ENCODE measurements at places on chromosomes 3 and 15.

DNA sequence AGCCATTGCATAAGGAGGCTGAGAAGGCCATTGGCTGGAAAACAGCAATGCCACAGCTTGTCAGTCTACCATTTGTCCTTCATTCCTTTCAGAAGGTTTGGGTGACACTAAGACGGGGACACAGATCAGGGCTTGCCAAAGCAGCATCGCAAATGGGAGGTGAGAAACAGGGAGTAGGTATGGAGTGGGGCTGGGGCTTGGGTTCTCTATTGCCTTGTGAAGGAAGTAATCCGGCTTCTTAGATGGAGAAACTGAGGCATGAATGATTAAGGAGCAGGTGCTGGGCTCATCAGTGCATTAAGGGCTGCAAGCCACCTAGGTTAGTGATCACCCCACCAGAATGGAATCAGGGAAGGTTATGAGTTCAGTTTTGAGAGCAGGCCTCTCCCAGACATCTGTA is 115.6 kb upstream of the NMNAT3 start:
- DNase-seq, result no peak

DNA sequence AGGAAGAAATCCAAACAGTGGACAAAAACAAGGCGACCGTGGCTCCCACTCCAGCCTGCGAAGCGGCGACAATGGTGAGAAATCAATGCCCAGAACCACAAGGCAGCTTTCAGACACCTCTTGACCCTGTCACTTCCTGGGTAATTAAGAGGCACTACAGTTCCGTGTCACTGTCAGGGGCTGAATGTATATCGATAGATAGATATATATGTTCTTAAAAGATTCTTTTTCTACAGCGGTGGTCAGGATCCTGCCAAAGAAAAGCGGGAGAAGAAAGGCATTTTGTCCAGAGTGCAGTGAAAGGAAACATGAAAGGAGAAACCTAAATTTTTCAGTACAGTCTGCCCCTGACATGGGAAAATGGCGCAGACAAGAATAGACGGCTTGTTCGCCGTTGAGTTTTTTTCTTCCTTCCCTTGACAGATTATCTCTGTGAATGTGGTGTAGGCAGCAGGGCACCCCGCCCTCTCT is 56.2 kb upstream of the HES1 start:
- no peak for DNase-seq

- DNase-seq, result no peak
Observed at GRCh38 chr15:96408591-96409183, 78.2 kb downstream of the NR2F2 start.

GRCh38 chr3:128825117-128825725 is 54.2 kb upstream of the ACAD9 start:
- no peak for DNase-seq

GRCh38 chr3:176584413-176585176 is 612.7 kb downstream of the TBL1XR1 start:
- DNase-seq, result no peak

- DNase-seq, result no peak
Observed at GRCh38 chr3:48267782-48268181, 26.9 kb downstream of the ZNF589 start.

GRCh38 chr15:68340726-68341671 is 63.5 kb downstream of the FEM1B start:
- DNase-seq, result peak; percentile 33

GRCh38 chr15:73049564-73050215 is 2.6 kb upstream of the NEO1 start:
- no peak for DNase-seq

DNA sequence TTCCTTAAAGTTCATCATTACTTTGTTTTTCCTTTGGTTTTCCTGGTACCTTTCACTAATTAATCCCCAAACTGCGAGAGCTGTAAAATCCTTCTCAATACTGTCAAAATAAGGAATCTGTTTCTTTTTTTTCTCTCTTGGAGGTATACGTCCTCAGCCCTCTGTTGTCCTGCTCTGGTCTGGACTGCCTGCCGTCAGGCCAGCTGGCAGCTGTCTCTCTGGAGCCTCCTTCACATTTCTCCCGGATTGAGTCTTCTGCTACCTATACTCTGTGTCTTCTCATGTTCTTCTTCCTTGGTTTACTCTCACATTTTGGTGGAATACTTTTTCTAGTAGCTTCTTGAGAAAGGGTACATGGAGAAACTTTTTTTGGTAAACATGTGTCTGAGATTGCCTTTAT is 13.8 kb downstream of the TATDN2 start:
- no peak for DNase-seq

DNA sequence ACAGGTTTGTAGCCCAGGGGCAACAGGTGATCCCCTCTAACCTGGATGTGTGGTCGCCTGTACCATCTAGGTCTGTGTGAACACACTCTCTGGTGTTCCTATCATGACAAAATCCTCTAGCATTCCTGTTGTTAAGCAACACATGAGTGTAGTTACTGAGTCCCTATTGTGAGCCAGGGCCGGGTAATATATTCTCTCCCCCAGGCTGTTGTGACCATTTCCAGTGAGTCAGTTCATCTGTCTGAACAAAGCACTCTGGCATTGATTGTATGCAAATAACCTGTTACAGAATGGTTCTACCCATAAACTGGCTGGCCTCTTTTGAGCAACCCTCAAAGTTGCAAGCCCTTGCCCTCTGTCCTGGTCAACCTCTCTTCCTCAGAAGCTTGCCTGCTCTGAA is 2.6 kb upstream of the FLNB start:
- no peak for DNase-seq

DNA sequence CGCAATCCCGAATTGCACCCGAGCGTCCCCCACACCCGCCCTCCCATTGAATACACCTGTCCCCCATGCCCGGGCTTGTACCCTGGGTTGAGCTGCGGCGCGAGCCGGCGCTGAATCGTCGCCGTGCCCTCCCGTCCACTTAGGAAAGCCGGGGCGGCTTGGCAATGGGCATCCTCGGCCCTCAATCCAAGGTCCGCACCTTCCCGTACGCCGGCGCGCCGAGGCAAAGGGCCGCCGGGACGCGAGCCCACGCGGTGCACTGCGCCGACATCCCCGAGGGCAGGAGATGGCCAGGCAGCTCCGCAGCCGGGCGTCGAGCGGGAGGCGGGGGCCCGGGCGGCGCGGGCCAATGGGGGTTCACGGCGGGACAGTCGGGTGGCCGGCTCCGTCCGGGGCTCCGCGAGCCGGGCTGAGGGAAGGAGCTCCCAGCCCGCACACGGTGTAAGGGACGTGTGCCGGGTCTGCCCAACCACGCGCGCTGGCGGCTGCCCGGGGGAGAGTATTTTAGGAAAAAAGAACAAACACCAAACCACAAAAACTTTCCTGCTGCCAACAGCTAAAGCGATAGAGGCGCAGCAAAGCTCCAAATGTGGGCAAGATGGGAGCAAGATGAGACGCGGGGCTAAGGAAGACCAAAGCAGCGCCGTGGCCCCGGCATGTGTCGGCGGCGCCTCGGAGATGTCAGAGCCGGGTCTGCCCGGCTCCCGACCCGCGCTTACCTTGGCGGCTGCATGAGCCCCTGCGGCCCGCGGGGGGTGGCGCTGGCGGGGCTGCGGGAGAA is 621 bp downstream of the RGMA start:
- DNase-seq, result no peak

- DNase-seq, result no peak
Observed at GRCh38 chr3:143850877-143851276, 2.6 kb upstream of the SLC9A9 start.

- no peak for DNase-seq
Observed at GRCh38 chr3:184234224-184234623, 4.8 kb downstream of the VWA5B2 start.

DNA sequence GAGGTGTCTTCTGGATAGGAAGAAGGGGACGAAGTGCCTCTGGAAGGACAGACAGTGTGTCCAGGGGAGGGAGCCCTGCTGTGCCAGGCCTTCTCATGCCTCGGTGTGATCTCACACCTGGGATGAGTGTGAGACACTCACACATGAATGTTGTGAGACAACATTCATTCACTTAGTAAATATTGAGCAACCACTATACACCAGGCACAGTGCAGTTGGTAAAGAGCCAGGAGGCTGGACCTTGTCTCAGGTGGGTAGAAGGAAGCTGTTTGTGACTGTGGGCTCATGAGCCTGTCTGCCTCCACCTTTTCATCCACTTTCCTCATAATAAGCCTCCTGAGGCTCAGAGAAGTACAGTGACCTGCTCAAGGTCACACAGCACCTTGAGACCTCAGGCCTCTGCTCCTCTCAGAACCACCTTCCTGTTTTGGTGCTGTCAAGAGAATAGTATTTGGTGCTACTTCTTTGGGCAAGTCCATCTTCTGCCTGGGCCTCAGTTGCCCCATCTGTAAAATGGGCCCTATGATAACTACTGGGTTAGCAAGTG is 20.9 kb downstream of the SLC6A6 start:
- no peak for DNase-seq

DNA sequence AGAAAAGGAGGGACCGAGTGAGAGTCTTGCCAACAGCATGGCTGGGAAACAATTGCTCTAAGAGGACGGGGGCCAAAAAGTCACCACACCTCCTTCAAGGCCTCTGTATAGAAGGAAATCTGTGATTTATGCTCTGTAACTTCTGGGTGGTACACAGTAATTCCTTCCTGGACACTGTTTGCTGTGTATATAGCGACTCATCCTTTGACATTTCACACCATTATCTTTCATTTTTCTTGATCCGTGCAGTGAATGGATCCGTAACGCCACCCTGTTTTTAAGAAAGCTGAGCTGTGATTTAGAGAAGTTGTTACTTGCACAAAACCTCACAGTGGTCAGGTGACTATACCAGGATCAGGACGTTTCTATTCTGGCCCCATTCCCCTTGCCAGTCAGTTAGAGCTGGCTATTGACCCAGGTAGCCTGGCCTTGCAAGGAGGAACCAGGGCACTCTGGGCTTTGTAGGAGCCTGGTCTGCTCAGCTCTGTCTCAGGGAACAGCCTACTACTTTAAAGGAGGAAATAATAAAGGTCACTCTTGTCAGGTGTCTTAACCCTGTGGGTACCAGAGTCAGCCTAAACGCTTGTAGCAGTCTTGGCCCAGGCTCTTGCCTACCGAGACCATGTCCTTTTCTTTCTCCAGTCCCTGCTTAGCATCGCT is 86.5 kb upstream of the MYZAP start:
- no peak for DNase-seq

GRCh38 chr15:81642451-81642990 is 268.5 kb upstream of the TMC3 start:
- DNase-seq, result peak; percentile 58

GRCh38 chr3:32698506-32698905 is 13.5 kb downstream of the CNOT10 start:
- no peak for DNase-seq

DNA sequence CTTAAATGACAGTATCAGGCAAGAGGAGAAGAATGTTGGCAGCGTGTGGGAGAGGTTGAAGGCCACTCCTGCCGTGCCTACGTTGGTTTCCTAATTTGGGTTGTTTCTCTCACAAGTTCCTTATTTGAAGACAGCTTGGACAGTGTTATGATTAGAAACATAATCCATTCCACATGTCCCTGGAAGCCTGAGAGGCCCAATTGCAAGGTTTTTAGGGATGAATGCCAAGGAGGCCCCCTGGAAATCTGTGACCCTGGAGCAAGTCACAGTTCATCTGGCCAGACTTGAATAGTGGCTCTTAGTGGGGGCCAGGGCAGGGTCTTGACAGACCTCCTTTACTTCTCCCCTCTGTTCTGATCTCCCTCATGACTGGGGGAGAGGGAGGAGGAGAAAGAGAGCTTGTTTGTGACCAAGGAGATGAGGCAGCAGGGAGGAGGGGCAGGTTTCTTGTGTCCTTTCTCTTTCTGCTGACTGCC is 584.4 kb upstream of the TBL1XR1 start:
- DNase-seq, result peak; percentile 42

GRCh38 chr3:112785321-112786001 is 61.2 kb downstream of the CD200R1L start:
- no peak for DNase-seq

DNA sequence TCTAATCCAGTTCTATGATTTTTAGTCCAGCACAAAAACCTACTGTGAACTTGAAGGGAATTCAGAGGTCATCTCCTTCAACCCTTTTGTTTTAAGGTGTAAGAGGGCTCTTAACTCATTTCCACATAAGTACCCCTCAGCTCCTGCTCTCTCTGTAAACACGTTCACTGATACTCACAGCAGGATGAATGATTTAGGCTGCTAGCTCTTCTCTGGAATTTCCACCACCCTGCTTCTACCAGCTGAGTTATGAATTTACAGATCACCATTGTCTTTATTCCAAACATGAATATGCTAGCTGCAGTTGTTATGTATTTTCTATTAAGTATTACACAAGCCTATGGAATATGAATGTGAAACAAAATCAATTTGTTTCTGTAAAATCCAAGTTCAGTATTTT is 101.3 kb upstream of the NANOGP8 start:
- DNase-seq, result no peak

- no peak for DNase-seq
Observed at GRCh38 chr3:196327405-196327804, 9.4 kb upstream of the DYNLT2B start.

DNA sequence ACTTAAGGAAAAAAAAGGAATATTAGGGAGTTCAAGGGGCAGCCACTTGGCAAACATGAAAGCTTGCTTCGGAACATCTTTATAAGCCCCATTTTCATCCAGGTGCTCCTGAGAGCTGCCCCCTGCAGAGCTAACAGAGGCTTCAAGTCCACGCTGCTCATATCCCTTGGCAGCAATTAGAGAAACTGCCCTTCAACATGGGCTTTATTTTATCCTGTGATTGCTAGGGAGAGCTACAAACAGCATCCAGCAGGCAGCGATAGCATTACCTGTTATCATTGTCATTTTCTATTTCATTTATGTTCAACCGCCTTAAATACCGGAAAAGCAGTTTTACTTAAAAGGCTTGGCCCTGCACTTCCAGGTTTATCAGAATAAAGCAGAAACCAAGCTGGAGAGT is 68.4 kb upstream of the MCTP2 start:
- no peak for DNase-seq

DNA sequence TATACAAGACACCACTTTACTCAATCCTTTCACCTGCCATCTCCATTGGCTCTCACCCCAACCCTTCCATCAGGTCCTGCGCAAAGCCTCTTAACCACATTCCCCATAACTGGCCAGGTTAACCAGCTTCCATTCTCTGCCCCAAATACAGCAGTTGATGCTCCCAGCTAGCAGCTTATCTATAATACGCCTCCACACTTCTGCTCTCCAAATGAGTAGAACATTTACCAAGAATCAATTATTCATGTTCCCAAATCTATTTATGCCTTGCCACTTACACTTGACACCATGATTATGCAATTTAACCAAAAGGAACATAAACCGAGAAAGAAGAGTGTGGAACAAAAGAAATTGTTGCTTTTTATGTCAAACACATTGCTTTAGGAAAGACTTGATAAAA is 103.7 kb upstream of the TPM1 start:
- DNase-seq, result no peak

DNA sequence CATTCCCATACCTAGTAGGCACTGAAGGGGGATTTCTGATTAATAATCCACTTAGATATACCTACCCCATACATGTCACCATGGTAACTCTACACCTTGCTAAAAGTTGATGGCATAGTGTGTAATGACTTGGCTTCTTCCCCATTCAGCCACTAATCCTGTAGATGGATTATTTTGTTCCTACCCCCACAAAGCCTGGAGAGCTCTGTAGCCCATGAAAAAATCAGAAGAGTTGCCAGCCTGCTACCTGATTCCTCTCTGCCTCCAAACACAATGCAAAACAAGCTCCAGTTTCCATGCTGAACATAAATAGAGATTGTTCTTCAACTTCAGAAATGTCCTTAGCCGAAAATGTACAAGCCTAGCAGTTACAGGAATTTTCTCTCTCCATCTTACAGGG is 98.9 kb upstream of the PFN2 start:
- DNase-seq, result no peak

- DNase-seq, result no peak
Observed at GRCh38 chr3:187196573-187197334, 532 bp upstream of the RTP1 start.

GRCh38 chr3:11898611-11899325 is 52.1 kb upstream of the TAMM41 start:
- no peak for DNase-seq

GRCh38 chr3:102390916-102391315 is 43.9 kb upstream of the ZPLD1 start:
- no peak for DNase-seq
